Hindlimb muscle (tissue), 1 donor: ENCODE measurements at places on chromosomes 6 and 20. TPM values are rescaled to one million over a fixed set of nuclear protein-coding genes. Genes with fewer than 3 reads are reported as not detected.

GRCh38 chr6:45365036-45365435 lies 12.7 kb downstream of the SUPT3H start:
- no peak for DNase-seq

GRCh38 chr20:22339091-22339881 lies 245.1 kb downstream of the FOXA2 start:
- peak; percentile 58 for DNase-seq

DNA sequence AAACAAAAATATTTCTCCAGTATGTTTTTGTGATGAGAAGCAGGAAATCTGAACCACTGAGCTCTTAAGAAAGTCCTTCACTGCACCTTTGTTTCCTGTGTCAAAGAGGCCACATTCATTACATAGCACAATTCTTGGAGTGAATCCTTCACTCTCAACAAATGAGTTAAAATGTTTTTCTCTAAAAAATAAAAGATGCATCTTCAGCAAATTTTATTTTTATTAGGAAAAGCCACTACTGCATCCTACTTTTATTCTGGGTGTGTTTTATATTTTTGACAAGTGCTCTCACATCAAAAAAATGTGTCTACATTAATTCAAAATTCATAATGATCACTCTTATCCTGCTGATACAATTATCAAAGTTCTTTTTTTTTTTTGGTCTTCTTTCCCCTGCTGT lies 76.3 kb downstream of the PLCB4 start:
- no peak for DNase-seq

The GPX5 gene
- polyA plus RNA-seq: not detected

The B4GALT5 gene
- 36.3 TPM for polyA plus RNA-seq

The DNAH8 gene
- polyA plus RNA-seq: 0.49 TPM
